ENCODE measurements at places on chromosomes 7 and 10.
A peak's percentile ranks its signal among the peaks of the same experiment; 100 is the strongest.

DNA sequence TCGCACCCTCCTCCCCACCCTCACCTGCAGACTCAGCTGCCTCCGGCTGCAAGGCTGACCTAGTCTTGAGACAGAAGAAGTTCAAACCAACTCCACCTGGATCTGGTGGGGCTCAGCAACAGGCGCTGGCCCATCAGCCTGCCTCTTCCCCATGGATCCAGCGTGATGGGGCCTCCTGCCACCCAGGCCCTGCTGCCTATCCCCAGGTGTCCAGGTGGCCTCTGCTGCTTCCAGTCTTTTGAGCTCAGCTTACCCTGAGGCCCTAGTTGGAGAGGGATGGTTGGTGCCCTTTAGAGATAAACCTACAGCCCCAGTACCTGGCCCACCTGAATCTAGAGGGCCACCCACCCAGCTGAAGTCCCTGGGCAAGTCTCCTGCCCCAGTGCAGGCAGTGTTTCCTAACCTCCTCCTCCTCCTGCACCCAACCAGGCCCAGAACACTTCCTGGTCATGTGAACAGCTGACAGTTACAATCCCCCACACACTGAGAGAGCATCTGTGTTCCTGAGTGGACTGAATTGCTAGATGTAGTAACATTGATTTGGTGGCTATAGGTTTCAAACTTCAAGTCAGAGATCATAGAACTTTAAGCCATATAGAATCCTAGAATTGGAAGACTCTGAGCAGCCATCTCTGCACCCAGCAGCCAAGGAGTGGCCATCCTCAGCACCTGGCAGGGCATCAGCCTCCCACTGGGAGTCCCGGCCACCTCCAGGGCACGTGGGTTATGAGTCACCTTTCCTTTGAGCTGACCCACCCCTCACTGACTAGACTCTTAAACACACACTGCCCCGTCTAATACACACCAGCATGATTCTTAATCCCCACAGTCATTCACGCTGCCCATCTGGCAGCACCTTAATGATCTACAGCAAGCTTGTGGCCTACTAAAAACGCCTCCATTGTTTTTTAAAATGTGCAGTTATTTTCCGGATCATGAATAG is 51.9 kb downstream of the ALOX5 start:
- DNase-seq = no peak

DNA sequence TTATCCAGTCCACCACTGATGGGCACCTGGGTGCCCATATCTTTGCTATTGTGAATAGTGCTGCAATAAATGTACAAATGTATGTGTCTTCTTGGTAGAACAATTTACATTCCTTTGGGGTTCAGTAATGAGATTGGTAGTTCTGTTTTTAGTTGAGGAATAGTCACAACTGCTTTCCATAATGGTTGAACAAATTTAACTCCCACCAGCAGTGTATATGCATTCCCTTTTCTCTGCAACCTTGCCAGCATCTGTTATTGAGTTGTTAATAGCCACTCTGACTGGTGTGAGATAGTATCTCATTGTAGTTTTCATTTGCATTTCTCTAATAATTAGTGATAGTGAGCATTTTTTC is 27.8 kb downstream of the COA1 start:
- no peak for DNase-seq

GRCh38 chr10:57468894-57469432 is 798.7 kb downstream of the IPMK start:
- no peak for DNase-seq

GRCh38 chr7:6277476-6277875 is 5.1 kb upstream of the CYTH3 start:
- DNase-seq = no peak

DNA sequence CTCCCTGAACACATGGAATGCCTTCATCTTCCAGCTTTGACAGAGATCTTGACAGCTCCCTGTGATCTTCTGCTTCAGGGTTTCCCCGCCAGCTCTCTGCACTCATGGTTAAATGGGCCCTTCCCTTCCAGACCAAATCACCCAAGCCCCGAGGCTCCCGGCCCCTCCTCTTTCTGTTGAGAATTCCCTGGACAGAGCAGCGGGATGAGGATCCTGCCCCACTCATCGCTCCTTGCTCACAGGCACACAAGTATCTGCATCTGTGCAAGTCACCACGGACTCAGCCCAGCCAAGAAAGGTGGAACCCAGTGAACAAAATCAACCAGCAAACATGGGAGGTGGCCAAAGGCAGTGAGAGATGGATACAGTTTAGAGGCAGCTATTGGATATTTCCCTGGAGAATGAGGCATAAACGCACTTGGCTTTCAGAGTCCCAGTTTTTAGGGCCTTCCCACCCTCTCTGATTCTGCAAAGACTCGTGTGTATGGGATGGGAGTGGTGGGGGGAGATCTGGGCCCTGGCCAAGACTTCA is 37.7 kb upstream of the CXCL12 start:
- peak; percentile 83 for DNase-seq

Data from left hindlimb (tissue), 1 donor.